NCI-H1048 (cell line): ENCODE measurements at places on chromosomes 1 and 21.

- DNase-seq: no peak
These were observed 238.2 kb downstream of the PTPRU start for GRCh38 chr1:29474274-29475244.

- DNase-seq: no peak
These were observed 610 bp downstream of the RBM8A start for GRCh38 chr1:145926686-145927062.

DNA sequence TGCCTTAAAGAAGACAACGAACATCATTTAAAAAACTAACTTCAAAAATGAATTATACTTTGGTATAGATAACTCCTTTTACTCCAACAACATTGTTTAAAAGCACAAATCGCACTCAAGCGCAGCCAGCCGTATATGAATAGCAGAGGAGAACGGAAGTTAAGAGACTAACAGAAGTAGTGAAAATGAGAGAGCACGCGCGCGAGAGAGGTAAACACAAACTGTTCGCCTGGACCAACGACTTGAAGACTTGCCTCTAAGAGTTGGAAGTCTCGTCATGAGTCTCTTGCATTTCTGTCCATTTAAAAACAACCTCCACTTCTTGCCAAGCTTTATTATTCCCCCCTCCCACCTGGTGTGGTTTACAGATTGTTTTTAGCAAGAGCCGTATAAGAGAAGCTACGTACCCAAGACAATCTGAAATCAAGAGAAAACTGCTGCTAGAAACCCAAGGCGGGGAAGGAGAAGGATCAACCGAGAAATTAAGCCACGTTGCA, 479 bp downstream of the SELENOF start:
- DNase-seq: no peak

DNA sequence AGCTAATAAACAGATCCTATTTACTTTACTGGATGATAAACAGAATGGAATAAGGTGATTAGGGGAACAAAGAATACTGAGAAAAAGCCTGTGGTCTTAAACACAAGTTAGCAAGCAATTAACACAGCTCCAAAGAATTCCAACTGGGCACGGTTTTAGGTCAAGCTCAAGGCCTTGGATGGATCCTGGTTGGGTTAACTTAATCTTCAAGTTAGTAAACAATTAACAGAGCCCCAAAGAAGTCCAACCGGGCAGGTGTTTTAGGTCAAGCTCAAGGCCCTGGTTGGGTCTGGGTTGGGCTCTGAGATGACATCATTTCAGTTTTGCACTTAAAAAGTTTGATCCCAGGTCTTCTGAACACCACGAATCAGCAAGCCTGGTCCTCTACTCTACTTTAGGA, 1086.3 kb upstream of the TMPRSS15 start:
- DNase-seq: no peak

GRCh38 chr1:180186831-180187230, 32.2 kb downstream of the QSOX1 start:
- no peak for DNase-seq

DNA sequence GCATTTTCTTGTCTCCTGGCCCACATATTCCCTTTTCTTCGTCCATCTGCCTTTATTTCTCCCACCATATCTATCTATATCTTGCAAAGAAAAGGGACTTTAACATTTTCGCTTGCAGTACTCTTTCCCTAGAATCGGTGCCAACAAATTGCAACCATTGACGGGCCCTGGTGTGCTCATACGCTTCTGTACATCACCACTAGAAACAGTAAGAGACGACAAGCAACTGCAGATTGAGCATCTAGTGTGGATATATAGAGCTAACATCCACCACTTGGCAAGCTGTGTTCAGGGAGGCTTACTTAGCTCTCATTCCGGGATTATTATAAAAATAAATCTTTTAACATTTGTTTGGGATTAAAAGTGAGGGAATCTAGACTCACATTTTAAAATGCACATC, 230.8 kb upstream of the PKN2 start:
- DNase-seq: no peak
